ENCODE measurements at places on chromosomes 7 and 10. TPM values are rescaled to one million over a fixed set of nuclear protein-coding genes. Genes with fewer than 3 reads are reported as not detected.

Gene GSTO2
- 0.48 TPM for total RNA-seq

Gene NCF1
- total RNA-seq = 9.3 TPM

Gene SMO
- 8.5 TPM for total RNA-seq

Gene ATE1
- total RNA-seq = 25.6 TPM

Gene IL6
- total RNA-seq = 2.4 TPM

Gene HKDC1
- total RNA-seq = 0.05 TPM
